Neuronal stem cell (in vitro differentiated cells): ENCODE measurements at places on chromosomes 7 and 10.

DNA sequence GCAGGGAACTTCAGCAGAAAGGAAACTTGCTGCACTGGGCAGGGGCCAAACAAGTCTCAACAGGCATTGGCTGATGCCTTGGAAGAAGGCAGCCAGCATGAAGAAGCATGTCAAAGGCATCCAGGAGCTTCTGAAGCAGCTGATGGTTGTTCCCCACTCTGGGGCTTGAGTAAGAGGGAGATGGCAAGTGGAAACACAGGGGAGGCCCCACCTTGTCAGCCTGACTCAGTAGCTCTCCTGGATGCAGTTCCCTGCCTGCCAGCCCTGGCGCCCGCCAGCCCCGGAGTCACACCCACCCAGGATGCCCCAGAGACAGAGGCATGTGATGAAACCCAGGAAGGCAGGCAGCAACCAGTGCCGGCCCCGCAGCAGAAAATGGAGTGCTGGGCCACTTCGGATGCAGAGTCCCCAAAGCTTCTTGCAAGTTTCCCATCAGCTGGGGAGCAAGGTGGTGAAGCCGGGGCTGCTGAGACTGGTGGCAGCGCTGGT lies 96.5 kb downstream of the TACC2 start:
- H3K36me3 ChIP-seq, result no peaks in the 10 kb centered on the region
- no peaks in the 10 kb centered on the region for H3K27me3 ChIP-seq
- no peaks in the 10 kb centered on the region for H3K4me1 ChIP-seq

GRCh38 chr10:128894641-128895040 lies 572.4 kb upstream of the MGMT start:
- no peaks in the 10 kb centered on the region for H3K36me3 ChIP-seq
- H3K4me1 ChIP-seq, result peaks cover 12% of the 10 kb centered on the region
- H3K27ac ChIP-seq, result no peak overlapping the region
- H3K27me3 ChIP-seq, result no peaks in the 10 kb centered on the region

- no peaks in the 10 kb centered on the region for H3K27me3 ChIP-seq
- H3K4me3 ChIP-seq, result no peak overlapping the region
- no peak for DNase-seq
- no peaks in the 10 kb centered on the region for H3K4me1 ChIP-seq
Measured at GRCh38 chr10:22570733-22571430, 143.5 kb downstream of the PIP4K2A start.

DNA sequence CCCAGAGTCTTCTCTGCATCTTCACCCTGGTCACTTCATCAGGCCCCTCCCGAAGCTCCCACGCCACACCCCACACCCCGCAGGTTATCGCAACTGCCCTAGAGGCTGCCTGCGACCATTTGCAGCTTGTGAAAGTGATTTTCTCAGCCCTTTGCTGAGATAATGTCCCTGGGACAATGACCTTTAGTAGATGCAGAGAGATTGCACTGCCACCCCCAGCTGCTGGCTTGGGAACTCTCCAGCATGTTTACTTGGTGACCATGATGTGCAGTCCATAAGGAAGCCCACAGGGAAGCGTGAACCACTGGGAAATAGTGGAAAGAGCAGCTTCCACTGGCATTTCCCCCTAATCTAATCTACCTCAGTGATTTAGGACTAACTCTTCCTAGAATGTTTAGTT lies 97.3 kb downstream of the WNT2 start:
- no peak for DNase-seq
- no peaks in the 10 kb centered on the region for H3K4me1 ChIP-seq
- no peaks in the 10 kb centered on the region for H3K36me3 ChIP-seq

- H3K4me3 ChIP-seq, result no peak overlapping the region
- no peak for DNase-seq
- no peaks in the 10 kb centered on the region for H3K36me3 ChIP-seq
- peak overlapping the region; percentile 42 for H3K27ac ChIP-seq
Measured at GRCh38 chr10:116892907-116893685, 43.8 kb downstream of the ENO4 start.

DNA sequence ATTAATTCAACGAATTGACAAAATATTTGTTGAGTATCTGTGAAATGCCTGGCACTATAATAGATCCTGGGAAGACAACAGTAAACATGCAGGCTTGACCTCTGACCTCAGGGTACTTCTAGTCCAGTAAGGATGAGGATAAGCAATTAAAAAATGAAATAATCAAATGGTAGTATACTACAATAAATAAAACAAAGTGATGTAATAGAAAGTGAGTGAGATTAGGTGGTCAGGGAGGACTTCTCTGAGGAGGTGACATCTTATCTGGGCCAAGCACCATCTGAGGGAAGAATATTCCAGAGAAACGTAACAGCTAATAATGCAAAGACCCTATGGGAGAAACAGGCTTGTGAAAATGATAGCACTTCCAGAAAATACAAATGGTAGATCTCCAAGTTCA lies 50.1 kb upstream of the RHOBTB1 start:
- H3K4me3 ChIP-seq, result no peak overlapping the region
- no peak overlapping the region for H3K27ac ChIP-seq
- DNase-seq, result no peak
- no peaks in the 10 kb centered on the region for H3K36me3 ChIP-seq

- H3K27me3 ChIP-seq, result no peaks in the 10 kb centered on the region
- H3K4me3 ChIP-seq, result no peak overlapping the region
- DNase-seq, result no peak
- H3K4me1 ChIP-seq, result peaks cover 13% of the 10 kb centered on the region
- H3K36me3 ChIP-seq, result no peaks in the 10 kb centered on the region
- no peak overlapping the region for H3K27ac ChIP-seq
Measured at GRCh38 chr10:16945593-16945992, 128.4 kb upstream of the RSU1 start.

DNA sequence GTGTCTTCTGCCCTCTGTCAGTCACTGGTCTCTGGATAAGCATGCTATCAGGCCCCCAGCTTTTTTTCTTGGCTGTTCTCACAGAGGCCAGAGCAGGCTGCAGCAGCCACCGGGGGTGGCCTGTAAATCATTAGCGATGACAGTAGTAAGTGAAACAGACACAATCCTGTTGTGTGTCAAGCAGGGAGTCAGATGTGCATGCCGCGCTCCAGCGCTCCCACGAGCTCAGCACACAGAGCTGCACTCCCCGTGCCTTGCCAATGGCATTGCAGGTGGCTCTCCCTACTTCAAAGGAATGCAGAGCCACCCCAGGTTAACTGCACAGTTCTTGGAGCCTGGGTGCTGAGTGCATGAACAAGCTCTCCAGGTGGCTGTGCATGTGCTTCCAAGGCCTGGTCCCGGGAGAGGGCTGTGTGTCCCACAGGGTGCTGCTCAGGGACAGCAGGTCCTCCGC lies 226.1 kb downstream of the GLRX3 start:
- no peak for DNase-seq
- no peak overlapping the region for H3K27ac ChIP-seq
- H3K36me3 ChIP-seq, result no peaks in the 10 kb centered on the region
- H3K27me3 ChIP-seq, result no peaks in the 10 kb centered on the region
- peaks cover 2% of the 10 kb centered on the region for H3K4me1 ChIP-seq

DNA sequence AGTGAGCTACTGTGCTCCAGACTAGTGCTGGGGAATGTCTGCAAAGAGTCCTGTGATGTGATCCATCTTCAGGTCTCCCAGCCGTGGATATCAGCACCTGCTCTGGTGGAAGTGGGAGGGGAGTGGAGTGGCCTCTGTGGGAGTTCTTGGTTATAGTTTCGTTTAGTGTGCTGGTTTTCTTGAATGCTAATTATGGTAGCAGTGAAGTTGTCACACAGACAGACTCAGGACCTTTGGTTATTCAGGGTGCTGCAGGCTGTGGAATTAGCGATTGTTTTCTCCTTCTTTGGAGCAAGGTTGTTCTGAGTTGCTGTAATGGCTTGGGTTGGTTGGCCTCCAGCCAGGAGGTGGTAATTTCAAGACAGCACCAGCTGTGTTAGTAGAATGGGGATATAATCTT lies 132.7 kb upstream of the HGF start:
- H3K4me1 ChIP-seq, result no peaks in the 10 kb centered on the region
- DNase-seq, result no peak
- no peaks in the 10 kb centered on the region for H3K27me3 ChIP-seq
- no peaks in the 10 kb centered on the region for H3K36me3 ChIP-seq
- H3K4me3 ChIP-seq, result no peak overlapping the region
- H3K27ac ChIP-seq, result no peak overlapping the region

GRCh38 chr10:497289-497688 lies 192.2 kb downstream of the DIP2C start:
- peaks cover 26% of the 10 kb centered on the region for H3K4me1 ChIP-seq
- peaks cover 7% of the 10 kb centered on the region for H3K36me3 ChIP-seq
- H3K4me3 ChIP-seq, result no peak overlapping the region
- H3K27ac ChIP-seq, result no peak overlapping the region
- DNase-seq, result no peak

GRCh38 chr10:91772869-91773268 lies 25.4 kb upstream of the TNKS2 start:
- no peak overlapping the region for H3K27ac ChIP-seq
- no peaks in the 10 kb centered on the region for H3K36me3 ChIP-seq
- no peak for DNase-seq

- H3K27ac ChIP-seq, result no peak overlapping the region
- peaks cover 2% of the 10 kb centered on the region for H3K4me1 ChIP-seq
- H3K36me3 ChIP-seq, result peaks cover 7% of the 10 kb centered on the region
- H3K4me3 ChIP-seq, result no peak overlapping the region
Measured at GRCh38 chr7:42939457-42940240, 7.5 kb downstream of the MRPL32 start.

GRCh38 chr7:517774-518629 lies 1.6 kb downstream of the PDGFA start:
- DNase-seq, result peak; percentile 35
- no peaks in the 10 kb centered on the region for H3K36me3 ChIP-seq
- H3K27me3 ChIP-seq, result peaks cover 83% of the 10 kb centered on the region
- no peak overlapping the region for H3K27ac ChIP-seq

DNA sequence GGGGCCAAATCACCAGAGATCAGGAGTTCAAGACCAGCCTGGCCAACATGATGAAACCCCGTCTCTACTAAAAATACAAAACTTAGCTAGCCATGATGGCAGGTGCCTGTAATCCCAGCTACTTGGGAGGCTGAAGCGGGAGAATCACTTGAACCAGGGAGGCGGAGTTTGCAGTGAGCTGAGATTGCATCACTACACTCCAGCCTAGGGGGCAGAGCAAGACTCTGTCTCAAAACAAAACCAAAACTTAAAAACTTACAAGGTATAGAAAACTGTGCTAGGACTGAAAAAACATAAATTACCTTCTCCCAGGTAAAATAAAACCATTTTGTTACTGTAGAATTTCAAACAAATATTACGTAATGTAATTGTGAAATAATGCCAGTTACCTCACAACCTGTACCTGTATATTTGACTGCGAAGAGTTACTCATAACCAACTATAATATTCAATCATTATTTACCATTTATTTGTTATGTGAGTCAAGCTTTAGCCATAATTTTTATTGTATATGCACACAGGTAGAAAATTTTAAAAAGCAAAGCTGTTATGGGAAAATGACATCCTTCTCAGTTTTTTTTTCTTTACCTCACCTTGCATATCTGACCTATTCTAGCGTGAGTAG lies 180.9 kb downstream of the SEMA3A start:
- no peaks in the 10 kb centered on the region for H3K27me3 ChIP-seq
- no peaks in the 10 kb centered on the region for H3K36me3 ChIP-seq
- no peak for DNase-seq
- H3K4me1 ChIP-seq, result peaks cover 2% of the 10 kb centered on the region
- H3K4me3 ChIP-seq, result no peak overlapping the region

GRCh38 chr10:17026686-17027485 lies 102.7 kb downstream of the CUBN start:
- H3K4me1 ChIP-seq, result peaks cover 55% of the 10 kb centered on the region
- H3K27ac ChIP-seq, result no peak overlapping the region
- H3K36me3 ChIP-seq, result no peaks in the 10 kb centered on the region
- H3K27me3 ChIP-seq, result no peaks in the 10 kb centered on the region

DNA sequence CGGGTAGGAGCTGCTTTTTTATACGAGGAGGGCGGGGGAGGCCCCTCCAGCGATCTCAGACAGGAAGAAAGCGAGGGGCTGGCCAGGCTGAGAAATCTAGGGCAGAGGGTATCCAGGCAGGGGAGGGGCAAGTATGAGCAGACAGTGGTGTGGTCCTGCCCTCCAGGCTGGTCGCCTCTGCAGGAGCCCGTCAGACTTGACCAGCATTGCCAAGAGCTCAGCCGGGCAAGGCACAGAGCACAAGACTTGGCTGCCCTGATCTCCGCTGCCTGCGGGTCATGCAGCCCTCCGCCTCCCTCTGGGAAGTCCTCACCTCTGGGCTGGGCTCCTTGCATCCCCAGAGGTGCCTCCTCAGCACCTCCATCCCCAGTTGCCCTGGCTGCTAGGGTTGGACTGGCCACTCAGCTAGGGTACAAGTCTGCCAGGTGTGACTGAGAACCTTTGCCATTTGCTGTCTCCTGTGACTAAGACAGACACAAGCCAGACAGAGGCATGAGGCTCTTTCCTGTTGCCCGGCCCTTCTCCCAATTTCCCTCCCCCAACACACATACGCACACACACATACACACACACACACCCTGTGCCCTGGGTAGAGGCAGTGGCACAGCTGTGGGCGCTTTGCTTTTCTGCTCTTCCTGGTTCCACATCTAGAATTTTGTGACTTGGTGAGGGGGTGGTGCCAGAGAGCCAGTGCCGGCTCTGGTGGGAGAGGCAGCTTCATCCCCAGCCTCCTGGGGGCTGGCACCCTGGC lies 59.1 kb upstream of the PPIF start:
- H3K27ac ChIP-seq, result no peak overlapping the region
- no peaks in the 10 kb centered on the region for H3K27me3 ChIP-seq
- DNase-seq, result no peak
- H3K36me3 ChIP-seq, result peaks cover 100% of the 10 kb centered on the region

GRCh38 chr10:116752563-116752962 lies 10.2 kb upstream of the HSPA12A start:
- H3K27ac ChIP-seq, result no peak overlapping the region
- H3K27me3 ChIP-seq, result no peaks in the 10 kb centered on the region
- no peak for DNase-seq
- H3K4me1 ChIP-seq, result no peaks in the 10 kb centered on the region
- no peak overlapping the region for H3K4me3 ChIP-seq

GRCh38 chr10:102426803-102427287 lies 5.5 kb downstream of the CUEDC2 start:
- H3K36me3 ChIP-seq, result peaks cover 11% of the 10 kb centered on the region
- H3K4me3 ChIP-seq, result no peak overlapping the region
- H3K4me1 ChIP-seq, result peaks cover 16% of the 10 kb centered on the region

DNA sequence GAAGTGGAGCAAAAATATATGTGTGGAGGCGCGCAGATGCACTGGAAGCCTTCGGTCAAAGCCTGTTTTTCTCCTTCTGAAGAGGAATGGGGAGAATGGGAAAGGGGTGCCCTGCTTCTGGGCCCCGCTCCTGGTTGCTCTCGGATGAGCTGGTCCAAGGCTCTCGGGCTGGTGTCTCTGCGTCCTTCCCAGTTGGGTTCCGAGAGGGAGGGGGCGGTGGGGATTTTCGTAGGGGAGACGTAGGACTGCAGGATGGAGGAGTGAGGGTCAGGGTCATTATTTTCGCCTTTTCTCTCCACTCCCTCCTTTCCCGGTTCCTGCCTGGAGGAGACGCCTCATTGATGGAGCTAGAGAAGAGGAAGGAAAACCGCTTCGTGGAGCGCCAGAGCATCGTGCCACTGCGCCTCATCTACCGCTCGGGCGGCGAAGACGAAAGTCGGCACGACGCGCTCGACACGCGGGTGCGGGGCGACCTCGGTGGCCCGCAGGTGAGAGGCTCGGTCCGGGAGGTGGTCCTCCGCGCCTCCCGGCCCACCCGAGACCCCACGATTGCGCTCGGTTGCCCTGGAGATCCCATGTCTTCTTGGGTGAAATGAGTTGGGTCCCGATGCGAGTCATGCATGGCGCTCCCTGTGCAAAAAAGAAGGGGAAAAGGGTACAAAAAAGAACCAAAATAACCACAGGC lies 790 bp downstream of the ADAM22 start:
- peaks cover 11% of the 10 kb centered on the region for H3K36me3 ChIP-seq
- H3K4me3 ChIP-seq, result peak overlapping the region; percentile 95
- H3K27me3 ChIP-seq, result peaks cover 5% of the 10 kb centered on the region
- no peak overlapping the region for H3K27ac ChIP-seq
- peaks cover 5% of the 10 kb centered on the region for H3K4me1 ChIP-seq
- DNase-seq, result peak; percentile 17
